ENCODE measurements at places on chromosomes 6 and 20.

DNA sequence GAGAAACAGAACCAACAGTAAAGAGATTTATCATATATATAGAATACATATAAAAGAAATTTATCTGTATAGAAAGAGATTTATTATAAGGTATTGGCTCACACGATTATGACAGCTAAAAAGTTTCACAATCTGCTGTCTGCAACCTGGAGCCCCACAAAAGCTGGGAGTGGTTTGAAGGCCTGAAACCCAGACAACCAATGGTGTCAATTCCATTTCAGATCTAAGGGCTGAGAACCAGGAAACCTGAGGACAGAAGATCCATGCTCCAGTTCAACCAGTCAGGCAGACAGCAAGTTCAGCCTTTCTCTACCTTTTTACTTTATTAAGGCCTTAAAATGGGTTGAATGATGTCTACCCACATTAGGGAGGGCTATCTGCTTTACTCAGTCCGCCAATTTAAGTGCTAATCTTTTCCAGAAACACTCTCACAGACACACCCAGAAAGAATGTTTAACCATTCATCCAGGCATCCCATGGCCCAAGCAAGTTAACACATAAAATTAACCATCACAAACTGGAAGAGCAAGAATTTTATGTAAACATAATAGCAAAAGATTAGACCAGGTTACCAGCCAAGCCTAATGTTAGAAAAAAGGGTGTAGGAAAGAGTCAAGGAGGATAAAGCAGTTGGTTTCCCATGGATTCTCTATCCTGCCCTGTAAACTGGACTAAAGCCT lies 170.9 kb downstream of the FUT9 start:
- DNase-seq: no peak

GRCh38 chr20:63264519-63264918 lies 8.1 kb upstream of the ARFGAP1 start:
- no peak for DNase-seq

GRCh38 chr6:138194287-138194686 lies 24.0 kb downstream of the PBOV1 start:
- DNase-seq: no peak

DNA sequence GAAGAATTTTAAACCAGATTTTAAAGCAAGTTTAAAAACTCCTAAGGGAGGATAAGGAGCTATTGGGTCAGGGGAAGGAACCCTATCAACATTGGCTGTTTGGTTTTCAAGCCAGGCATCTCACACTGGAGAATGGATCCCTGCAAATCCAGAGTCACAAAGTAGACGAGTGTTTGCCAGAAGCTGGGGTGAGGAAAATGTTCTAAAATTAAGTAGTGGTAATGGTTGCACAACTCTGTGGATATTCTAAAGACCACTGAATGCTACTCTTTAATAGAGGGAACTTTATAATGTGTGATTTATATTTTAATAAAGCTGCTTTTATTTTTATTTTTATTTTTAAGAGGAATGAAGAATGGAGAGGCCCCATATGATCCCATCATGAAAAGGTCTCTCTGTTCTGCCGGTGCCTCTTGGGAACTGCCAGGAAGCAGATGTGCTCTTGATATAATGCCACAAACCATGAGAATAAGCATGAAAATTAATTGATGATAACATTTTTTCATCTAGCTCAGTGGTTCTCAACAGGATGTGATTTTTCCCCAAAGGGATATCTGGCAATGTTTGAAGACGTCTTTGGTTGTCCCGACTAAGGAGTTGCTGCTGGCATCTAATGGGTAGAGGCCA lies 379.0 kb upstream of the CNR1 start:
- no peak for DNase-seq

DNA sequence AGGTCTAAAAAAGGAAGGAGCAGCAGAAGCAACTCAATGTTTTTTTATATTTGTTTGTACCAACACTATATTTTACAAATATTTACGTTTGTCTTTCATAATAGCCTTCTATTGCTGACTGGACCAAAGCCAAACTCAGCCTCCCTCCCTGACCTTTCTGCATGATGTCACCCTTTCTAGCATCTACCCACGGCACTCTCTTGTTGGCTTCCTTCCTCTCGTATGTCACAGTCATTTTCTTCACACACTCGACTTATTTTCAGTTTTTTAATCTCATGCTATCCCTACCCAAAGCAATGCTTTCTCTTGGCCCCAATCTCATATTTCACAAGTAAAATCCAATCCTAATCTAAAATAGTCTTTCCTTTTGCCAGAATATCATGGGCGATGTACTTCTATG lies 16.3 kb upstream of the FAM8A1 start:
- DNase-seq: no peak

DNA sequence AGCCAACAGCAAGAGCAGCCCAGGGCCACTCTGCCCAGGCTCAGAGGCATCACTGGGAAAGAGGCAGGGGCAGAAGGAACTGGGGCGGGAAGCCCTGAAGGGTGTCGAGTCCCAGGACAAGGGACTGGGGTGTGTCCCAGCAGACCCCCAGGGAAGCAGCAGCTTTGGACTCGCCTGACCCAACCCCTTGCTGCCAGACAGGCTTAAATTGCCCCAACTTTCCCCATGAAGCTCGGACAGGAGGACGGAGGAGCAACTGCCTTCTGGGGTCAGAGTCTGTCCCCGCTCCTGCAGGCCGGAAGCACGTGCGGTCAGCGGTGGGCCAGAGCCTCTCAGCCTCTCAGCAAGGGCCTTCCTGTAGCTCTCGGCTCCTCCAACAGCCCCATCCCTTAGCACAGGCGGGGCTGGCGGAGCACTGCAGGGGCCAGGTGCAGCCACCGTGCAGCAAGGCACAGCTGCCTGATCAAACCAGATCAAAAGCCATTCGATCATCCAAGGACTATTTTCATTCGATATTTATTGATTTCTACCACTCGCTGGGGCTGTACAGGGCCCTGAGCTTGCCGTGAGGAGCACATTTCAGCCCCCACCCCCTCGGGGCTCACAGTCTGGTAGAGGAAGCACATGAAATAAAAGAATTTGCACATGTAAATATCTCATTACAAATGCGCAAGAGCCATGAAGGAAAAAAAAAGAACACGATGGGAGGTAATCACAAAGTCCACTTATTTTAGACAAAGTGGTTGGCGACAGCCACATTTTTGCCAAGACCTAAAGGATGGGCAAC lies 31.8 kb upstream of the STX16 start:
- no peak for DNase-seq

DNA sequence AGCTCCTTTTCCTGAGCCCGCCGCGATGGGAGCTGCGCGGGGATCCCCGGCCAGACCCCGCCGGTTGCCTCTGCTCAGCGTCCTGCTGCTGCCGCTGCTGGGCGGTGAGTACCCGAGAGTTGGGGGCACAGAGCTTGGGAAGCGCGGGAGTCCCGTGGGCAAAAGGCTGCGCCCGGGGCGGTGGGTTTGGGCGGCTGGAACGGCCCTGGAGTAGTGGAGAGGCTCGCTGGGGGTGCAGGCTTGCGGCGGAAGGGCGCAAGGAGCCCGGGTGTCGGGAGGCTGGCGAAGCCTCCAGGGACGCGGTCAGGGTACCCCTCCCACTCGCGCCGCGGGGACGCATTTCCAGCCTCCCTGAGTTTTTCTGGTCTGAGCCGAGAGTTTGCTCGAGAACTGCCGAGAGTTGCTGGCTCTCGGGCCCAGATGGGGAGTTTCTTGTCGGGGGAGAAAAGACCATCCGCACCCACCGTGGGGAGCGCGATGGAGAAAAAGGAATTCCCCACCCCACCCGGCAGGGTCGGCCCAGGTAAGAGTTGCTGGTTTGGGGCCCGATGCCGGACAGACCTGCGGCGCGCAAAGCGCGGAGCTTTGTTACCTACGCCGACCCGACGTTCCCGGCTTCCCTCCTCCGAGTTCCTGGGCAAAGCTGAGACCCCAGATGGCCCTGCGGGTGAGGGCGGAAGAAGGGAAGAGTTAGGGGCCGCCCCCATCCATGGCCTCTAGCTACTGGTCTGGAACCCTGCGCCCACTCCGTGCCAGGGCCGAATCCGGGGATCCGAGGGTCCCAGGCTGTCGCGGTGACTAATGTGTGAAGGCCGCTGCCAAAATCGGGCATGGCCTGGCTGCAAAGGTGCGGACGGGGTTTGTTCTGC lies 584 bp downstream of the PTK7 start:
- peak; percentile 64 for DNase-seq

GRCh38 chr6:108888745-108889144 lies 40.5 kb downstream of the ARMC2 start:
- DNase-seq: no peak

GRCh38 chr6:20461576-20461975 lies 59.9 kb downstream of the E2F3 start:
- no peak for DNase-seq

DNA sequence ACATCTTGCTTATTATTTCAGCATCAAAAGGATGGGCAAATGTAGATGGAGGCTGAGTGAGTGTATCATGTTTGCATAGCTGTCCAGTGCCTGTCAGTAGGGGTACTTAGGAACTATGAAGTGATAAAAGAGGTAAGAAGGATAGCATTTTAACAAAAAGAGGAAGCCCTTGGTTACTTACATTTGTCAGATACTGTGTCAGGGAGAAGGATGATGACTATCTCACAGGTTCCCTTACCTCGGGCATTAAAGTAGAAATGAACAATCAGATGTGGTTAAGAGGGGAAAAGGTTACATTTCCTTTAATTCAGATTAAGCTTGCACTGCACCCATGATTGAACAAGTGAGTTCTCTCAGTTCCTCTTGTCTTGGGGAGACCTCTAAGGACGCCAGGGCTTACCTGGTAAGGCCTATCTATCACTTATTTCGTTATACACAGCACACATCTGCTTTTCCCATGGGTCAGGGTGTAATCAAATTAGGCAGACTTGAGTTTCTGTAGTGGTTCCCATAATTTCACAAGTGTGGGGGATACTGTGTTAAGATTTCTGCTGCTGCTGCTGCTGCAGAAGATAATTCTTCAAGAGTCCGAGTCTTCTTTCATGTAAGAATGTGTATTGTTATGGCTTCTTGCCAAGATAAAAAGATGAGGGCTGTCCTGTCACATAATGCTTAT lies 4.5 kb downstream of the FOXO3 start:
- DNase-seq: no peak
